ENCODE measurements at places on chromosomes 11 and 22. TPM values are rescaled to one million over a fixed set of nuclear protein-coding genes. Genes with fewer than 3 reads are reported as not detected.
A peak's percentile ranks its signal among the peaks of the same experiment; 100 is the strongest.

DNA sequence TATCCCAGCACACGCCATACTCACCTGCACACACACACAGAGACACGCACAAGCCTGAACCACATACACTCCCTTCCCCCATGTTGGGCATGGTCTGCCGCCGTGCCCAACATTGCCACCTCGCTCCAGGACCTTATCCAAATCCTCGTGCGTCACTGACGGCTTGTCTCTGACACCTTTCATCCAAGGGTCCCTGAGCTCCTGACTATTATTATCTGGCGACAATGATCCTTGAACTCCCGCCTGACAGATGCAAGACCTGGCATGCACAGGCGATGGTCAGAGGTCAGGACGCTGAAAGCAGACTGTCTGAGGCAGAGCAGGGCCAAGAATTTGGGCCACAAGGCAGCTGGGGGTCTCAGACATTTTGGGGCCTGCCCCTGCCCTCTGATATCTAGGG is 4.2 kb downstream of the MB start:
- no peak for DNase-seq

The P2RY6 gene
- total RNA-seq, result not detected

The THOC5 gene
- 74.8 TPM for total RNA-seq

DNA sequence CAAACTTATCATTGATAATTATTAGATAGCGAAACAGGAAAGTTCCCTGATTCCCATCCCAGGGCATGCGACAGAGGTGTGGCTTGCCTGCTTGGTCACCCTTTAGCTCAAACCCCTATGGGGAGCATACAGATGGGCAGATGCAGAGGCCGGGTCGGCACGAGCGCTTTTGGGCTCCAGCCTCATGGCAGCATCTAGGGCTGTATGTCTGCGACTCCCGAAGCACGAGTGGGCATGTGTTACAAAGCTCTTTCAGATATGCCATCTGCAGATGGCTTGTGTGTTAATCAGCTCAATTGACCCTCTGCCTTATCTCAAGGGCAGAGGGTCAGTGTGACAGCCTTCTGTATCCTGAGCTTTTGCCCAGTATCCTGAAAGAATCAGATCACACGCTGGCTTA is 2069.3 kb upstream of the RAG2 start:
- DNase-seq, result no peak

The OR8H2 gene
- total RNA-seq, result not detected

GRCh38 chr11:36421546-36422155 is 88.4 kb downstream of the TRAF6 start:
- no peak for DNase-seq

DNA sequence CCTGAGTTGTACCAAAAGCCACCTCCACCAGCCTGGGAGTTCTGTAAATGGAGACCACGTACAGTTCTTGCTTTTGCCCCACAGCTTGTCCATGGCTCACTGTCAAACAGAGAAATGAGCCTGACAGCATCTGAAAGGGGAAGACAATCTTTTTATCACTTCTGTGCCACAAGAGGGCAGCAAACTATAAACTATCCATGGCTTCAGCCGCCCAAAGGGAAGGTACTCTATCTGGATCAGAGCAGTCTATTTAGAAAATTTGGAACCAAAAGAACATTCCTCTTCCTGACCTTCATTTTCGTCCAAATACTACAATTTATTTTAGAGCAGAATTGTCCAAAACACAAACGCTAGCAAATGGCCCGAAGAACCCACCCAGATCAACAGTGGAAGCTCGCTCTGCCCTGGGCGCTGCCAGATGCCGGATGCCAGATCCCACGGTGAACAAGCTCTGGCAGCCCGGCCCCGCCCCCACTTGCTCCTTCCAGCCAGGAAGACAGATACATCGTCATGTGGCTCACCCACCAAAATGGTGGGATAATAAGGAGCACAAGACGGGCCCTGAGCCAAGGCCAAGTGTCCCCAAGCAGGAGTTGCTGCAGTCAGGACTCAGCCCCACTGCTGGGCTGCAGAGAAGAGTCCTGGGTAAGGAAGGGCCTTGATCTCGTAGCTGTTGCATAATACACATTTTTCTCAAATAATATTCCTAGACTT is 23.9 kb upstream of the SCGB1A1 start:
- DNase-seq, result peak; percentile 73

The KCNK4 gene
- total RNA-seq, result 0.23 TPM

The ARHGAP8 gene
- total RNA-seq, result 4.6 TPM

- no peak for DNase-seq
Measured at GRCh38 chr22:48602805-48603518, 1224.7 kb downstream of the BRD1 start.

The OR6A2 gene
- 0.06 TPM for total RNA-seq

Data from Daoy (cell line).